ENCODE measurements at places on chromosomes 6 and 20.

- DNase-seq: no peak
These were observed 1.9 kb downstream of the SLC22A16 start for GRCh38 chr6:110474500-110474899.

DNA sequence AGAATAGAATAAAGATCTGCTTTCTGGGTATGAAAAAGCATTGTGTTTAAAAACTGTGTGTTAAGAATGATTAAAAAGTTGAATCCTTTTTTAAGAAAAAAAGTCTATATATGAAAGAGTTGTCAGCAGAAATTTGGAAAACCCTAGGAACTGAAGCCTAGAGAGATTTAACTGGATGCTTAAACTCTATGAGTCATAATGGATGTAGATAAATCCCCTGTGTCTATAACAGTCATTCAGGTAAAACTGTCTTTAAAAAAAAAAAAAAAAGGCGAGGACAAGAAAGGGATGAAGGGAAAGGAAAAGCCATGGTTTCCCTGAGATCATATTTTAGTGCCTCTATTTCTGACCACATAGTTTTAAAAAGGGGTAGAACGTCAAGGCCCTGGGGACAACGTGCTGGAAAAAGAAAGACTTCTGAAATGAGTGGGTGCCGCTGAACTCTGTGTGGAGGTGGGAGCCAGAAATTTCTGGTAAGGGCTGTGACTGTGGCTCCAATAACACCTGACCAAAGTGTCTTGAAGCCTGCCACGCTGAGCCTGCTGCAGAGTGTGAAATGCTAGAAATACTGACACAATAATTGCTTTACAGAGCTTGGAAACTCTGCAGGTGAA lies 302.6 kb upstream of the ARID1B start:
- no peak for DNase-seq

DNA sequence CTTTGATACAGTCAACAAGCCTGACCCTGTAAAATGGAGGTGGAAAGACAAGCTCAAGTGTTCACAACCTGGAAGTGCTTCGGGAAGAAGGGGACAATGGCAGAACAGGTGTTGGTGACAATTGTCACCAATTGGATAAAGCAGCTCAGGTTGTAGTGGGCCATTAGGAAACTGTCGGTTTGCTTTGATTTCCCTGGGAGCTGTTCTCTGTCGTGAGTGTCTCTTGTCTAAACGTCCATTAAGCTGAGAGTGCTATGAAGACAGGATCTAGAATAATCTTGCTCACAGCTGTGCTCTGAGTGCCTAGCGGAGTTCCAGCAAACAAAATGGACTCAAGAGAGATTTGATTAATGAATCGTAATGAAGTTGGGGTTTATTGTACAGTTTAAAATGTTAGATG lies 15.0 kb downstream of the CCR6 start:
- no peak for DNase-seq

GRCh38 chr20:24148372-24148771 lies 159.8 kb upstream of the GGTLC1 start:
- no peak for DNase-seq

- DNase-seq: no peak
These were observed 121.0 kb downstream of the SASH1 start for GRCh38 chr6:148463671-148464070.

DNA sequence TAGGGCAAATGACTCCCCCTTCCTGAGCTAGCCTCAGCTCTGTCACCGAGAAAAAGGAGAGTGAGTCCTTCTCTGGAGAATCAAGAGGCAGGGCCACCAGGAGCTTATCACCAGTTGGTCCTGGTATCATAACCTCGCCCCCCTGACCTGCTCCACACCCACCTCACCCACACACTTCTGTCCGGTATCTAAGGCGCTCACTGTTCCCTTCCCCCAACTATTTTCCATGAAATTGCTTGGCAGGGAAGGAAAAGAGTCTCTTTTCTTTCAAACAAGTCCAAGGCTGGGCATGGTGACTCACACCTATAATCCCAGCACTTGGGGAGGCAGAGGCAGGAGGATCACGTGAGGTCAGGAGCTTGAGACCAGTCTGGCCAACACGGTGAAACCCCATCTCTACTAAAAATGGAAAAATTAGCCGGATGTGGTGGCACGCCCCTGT lies 77.6 kb downstream of the ZMYND8 start:
- DNase-seq: no peak

- DNase-seq: no peak
These were observed 24.9 kb downstream of the ARHGAP18 start for GRCh38 chr6:129684903-129685661.

DNA sequence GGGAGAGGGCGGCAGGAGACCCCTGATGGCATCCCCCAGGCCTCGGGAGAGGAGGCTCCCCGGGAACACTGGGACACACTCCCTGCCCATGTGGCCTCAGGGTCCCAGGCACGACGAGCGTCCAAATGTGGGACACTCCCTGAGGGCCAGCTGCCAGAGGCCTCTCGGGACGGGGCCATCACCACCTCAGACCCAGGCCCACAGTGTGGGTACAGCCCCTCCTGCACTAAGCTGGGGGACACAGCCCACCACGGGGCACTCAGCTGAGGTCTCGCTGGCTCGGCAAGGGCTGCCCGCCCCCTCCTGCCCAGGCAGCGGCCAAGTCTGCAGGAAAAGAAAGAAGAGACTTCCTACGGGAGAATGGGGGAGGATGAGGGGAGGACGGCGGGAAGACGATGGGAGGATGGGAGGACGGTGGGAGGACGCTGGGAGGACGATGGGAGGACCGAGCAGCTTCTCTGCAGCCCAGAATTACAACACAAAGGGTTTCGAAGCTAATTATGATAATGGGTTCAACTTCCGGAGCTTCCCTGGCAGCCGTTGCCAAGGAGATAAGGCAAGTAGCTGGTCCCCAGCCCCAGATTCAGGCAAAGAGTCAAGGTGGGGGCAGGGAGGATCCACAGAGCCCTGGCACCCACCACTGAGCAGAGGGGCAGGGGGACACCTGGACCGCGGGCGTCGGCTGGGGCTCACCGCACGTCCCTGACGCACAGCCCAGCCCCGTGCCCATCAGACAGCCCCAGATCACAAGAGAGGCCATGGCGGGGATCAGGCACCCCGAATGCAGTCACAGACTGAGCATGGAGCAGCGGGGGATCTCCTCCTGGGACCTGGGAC lies 17.5 kb downstream of the KCNQ2 start:
- no peak for DNase-seq

DNA sequence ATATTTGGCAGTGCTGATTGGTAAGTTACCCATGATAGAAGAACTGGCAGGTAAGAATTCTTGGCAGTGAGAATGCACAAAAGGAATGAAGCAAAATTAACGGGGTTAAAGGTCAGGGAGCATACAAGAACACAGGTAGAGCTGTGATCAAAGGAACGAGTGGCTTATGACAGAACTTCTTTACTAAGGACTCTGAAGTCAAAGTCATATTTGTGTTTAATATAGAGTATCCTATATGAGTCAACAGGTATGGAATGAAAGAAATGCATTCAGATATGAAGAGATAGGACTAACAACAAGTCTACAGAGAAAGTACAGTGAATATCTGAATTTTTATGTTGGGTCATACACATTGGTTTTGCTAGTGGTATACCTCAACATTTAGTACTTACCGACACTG lies 209.0 kb upstream of the CITED2 start:
- no peak for DNase-seq

All from stimulated activated naive CD4-positive, alpha-beta T cell (primary cell).